ENCODE measurements at places on chromosomes 6 and 20.
A peak's percentile ranks its signal among the peaks of the same experiment; 100 is the strongest.

- DNase-seq, result no peak
Measured at GRCh38 chr6:5997420-5997987, 9.2 kb downstream of the NRN1 start.

DNA sequence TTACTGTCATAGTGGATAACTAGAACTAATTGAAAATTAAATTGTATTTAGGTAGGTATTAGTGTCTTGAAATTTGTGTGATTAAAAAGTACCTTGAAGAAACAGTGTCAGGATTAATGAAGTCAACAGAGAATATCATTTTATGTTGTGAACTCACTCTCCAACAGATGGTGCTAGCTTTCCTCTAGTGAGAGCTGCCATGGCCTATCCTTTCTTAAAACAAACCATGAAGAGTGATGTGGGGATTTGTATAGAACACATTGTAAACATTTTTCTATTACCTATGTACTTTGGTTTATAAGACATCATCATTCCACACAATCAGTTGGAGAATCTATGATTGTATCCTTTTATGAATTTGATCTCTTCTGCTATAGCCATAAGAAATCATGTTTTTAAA is 4.8 kb upstream of the SRSF12 start:
- DNase-seq, result no peak

DNA sequence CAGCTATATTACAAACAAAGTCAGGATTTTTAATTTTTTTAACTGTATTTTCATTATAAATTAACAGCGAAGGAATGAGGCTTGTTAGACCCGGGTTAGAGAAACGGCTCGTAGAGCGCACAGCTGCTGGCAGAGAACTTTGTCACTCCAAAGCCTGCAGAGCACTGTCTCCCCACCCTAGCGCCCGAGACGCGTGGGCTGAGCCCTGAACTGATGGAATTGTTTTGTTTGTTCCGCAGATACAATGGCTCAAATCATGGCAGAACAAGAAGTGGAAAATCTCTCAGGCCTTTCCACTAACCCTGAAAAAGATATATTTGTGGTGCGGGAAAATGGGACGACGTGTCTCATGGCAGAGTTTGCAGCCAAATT is 810 bp downstream of the LAMP5 start:
- no peak for DNase-seq

DNA sequence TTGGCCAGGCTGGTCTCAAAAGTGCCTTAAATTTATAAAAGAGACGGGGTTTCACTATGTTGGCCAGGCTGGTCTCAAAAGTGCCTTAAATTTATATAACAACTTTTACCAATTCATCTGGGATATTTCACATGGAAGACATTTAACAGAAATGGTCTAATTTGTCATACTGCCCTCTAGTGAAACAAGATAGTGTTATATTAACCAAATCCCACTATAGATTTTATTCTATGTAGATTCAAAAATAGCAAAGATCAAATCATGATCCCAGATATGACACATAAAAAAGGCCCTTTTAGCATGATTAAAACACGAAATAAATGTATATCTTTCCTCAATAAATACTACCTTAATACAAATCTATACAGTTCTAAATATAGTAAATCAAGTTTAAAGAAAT is 102.8 kb upstream of the TFAP2D start:
- DNase-seq, result no peak

DNA sequence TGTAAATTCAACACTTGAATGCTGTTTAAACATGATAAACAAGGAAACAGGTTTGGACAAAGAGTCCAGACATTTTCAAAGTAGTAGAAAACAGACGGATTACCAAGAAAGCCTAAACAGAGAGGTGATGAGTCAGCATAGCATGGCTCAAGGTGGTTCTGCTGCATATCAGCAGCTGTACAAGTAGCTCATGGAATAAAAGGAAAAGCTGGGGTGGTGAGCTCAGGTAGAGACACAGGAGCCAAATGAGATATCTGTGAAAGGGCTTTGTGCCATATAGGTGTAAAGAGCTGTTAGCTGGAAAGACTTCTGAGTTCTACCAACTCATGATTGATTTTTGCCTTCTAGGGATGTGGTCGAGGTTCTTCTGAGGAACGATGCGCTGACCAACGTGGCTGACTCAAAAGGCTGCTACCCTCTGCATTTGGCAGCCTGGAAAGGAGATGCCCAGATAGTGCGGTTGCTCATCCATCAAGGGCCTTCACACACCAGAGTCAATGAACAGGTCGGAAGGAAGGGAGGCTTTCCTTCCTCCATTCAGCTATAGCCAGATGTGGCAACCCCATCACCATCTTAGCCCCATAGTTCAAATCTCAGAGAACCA is 80.7 kb downstream of the ANKS1A start:
- DNase-seq, result no peak

DNA sequence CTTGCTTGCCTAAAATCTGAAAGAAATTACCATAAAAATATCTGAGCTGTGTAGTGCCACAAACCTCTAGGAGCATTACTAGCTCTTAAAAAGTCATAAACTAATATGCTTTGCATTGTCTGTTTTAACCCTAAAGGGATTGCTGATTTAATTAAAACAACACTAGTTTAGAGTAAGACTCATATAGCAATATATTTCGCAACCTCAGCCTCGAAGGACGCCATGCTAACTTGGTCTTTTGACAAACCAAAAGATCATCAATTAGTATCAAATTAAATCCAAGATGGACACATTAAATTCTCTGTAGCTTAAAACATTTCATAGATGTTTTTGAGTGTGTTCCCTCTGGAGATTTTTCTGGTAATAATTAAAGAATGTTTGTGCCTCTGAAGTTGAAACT is 74.8 kb upstream of the KCNQ5 start:
- DNase-seq, result no peak

- DNase-seq, result peak; percentile 99
Measured at GRCh38 chr6:30556066-30556905, at the start of gene GNL1. Gene GNL1, minus strand, starts transcription at chr6:30556489. Its CDS starts 286 bp downstream, at chr6:30556203.

- DNase-seq, result no peak
Measured at GRCh38 chr6:75368151-75368779, 83.7 kb upstream of the TMEM30A start.

DNA sequence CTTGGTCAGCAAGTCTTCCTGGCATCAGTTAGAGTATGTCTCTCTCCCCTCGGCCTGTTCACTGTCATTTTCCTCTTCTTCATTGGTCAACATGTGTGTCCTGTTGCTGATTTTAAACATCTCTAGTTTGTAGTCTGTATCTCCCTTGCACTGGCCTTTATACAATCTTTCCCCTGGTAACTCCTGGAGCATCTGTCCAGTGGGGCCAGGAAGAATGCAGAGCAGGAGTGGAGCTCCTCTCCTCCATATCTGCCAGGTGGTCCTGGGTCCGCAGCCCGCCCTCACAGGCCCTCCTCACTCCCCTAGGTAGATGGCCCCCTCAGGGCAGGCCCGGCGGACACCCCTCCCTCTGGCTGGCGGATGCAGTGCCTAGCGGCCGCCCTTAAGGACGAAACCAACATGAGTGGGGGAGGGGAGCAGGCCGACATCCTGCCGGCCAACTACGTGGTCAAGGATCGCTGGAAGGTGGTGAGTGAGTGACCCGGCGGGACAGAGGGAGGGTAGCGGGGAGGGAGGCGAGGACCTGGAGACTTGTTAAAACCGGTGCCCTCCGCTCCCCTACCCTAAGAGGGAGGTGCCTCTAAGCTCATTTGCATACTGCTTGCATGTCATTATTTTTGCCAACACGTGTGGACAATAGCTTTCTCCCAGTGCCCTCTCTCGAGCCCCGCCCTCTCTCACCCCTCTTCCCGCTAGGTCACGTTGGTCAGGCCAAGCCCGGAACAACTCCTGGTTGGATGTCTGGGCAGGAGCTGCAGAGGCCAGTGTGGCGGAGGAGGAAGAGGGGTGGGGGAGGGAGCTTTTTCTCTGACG is 3.2 kb downstream of the TTBK1 start:
- no peak for DNase-seq

DNA sequence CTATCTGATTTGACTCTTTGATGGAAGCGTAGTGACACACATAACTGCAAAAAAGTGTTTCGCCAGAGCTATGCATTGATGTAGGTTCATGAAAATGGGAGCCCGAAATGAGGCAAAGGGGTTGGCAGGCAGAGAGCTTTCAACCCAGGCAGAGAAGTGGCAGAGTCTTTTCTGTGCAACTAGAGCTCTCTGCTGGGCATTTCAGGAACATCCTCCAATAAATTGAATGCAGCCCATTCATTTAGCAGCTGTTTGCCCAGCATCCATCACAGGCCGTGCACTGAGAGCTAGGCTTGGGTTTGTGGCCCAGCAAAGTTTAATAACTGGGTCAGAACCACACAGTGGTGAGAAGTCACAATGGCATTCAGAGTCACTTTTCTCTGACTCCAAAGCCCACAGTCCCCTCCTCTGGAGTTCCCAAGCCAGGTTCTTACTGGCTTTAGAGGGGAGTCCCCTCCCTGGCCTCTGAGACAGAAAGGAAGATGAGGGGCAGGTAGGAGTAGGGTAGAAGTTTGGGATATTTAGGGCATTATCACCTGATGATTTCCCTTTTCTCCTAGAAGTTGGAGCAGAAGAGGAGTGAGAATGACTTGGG is 31.8 kb upstream of the ELMO2 start:
- no peak for DNase-seq

GRCh38 chr6:56581296-56581925 is 61.3 kb downstream of the DST start:
- DNase-seq, result no peak

- DNase-seq, result no peak
Measured at GRCh38 chr6:22455378-22455777, 114.0 kb upstream of the HDGFL1 start.

DNA sequence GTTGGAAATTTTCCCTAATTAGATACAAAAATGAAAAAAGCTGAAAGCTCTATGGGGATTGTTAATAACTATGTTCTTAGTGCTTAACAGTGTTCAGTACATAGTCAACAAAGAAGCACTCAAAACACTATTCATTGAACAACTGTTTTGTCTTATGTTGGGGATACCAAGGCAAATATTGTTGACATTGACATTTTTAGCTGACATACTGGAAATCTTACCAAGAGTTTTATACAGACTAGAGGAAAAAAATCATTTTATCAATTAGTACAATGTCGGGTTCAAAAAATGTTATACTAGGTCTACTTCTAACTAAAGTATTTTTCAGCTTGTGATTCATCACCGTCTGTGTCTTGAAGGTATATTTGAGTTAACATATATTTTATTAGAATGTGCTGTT is 40.2 kb downstream of the KLHL31 start:
- DNase-seq, result no peak

DNA sequence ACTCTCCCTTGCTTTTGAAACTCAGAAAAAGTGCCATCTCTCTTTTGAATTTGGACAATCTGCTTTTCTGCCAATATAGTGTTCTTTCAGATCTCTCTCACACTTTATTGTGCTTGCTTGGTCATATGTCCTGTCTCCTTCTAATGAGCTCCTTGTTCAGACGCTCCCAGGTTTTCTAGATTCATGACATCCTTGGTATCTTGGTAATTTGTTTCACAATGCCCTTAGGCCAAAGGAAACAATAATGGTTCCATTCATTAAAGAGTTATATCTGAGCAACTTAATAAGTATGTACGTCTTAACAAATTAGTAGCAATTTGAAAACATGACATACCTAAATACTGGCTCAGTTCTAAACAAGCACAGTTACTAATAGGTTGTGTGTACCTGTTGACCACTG is 293.4 kb upstream of the SPTLC3 start:
- DNase-seq, result no peak

DNA sequence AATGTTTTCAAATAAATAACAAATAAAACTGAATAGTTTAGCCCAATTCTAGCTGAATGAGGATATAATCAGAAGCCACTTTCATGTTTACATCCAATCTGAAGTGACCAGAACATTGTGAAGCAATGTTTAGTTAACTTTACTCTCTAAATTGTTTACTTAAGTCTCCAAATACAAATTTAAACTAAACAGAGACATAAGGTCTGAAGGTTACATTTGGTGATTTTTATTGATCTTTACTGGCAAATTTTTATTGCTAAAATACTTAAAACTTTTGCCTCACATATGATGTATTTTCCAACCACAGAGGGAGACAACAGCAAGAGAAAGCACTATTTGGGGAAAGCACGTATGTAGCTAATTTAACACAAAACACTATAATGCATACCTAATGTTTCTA is 106.8 kb upstream of the THEMIS start:
- DNase-seq, result no peak

DNA sequence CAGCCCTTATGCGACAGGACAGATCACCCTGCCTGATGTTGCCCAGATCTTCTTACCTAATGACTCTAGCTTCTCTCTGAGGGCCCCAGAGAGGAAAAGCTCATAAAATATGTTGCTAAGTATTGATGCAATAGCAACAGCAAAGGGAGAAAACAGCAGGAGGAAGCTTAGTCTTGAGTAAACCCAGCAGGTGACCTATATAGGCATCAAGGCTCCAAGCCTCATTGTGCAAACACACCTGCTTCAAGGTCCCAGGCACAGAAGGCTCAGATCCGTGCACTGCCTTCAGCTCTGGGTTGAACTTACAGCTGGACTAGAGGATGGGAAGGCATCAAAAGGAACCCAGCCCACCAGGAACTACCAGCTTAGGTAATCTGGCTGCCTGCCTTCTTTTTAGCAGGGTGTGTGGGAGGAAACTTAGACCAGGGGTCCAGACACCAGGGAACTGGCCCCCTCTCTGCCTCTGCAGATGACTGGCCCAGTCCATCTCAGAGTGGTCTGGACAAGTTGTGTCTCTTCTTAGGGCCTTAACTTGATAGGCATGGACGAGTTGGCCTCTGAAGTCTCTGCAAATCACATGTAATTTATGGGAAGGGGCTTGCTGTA is 34.4 kb downstream of the TGM3 start:
- DNase-seq, result no peak

- DNase-seq, result peak; percentile 29
Measured at GRCh38 chr6:5302995-5303622, 41.8 kb downstream of the FARS2 start.

DNA sequence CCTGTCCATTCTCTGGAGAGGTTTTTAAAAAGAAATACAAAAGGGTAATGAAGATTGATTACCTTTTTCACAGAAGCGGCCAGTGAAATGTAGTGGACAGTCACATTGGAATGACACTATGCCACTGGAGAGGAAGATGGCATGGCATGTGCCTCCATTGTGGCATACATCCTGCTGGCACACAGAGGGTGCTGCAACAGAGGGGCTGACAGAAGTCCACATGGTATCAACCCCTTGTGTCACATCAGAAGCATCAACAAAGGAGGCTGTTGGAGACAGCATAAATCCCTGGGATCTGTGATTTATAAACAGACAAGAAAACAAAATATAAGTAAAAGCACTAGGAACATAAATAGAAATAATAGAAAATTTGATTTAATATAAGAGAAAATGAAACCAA is 594.9 kb downstream of the PHF3 start:
- DNase-seq, result no peak

DNA sequence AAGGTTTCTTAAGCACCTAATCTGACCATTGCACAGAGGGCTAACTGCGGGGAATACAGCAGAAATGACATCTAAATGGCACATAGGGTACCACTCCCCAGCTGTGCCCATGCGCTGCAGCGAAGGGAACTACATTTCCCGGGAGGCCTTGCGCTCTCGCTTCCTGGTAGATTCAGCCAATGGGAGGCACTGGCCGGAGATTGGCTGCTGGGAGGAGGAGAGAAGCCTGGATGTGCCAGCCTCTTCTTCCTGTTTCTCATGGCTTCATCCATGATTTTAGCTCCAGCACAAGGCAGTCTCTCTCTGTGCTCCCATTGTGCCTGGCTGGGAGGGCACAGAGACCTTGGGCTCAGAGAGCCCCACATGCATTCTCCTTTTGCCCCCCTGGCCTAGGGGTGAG is 101.7 kb upstream of the FOXA2 start:
- DNase-seq, result no peak

- DNase-seq, result no peak
Measured at GRCh38 chr20:3109350-3110302, 25.1 kb upstream of the AVP start.
